Forelimb muscle (tissue), 1 donor: ENCODE measurements at places on chromosomes 6 and 20.

DNA sequence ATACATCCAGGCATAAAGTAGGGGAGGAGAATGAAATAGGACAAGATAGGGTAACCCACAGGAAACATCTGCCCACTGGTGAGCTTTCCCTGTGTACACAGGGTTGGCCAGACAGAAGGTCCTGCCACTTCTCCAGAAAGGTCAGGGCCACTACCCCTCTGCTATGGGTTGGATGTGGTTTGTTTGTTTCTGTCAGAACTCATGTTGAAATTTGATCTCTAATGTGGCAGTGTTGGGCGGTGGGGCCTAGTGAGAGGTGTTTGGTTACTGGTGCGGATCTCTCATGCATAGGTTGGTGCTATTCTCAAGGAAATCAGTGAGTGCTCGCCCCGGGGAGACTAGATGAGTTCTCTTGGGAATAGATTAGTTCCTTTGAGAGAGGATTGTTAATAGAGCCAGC is 15.6 kb upstream of the MAS1 start:
- DNase-seq: no peak

DNA sequence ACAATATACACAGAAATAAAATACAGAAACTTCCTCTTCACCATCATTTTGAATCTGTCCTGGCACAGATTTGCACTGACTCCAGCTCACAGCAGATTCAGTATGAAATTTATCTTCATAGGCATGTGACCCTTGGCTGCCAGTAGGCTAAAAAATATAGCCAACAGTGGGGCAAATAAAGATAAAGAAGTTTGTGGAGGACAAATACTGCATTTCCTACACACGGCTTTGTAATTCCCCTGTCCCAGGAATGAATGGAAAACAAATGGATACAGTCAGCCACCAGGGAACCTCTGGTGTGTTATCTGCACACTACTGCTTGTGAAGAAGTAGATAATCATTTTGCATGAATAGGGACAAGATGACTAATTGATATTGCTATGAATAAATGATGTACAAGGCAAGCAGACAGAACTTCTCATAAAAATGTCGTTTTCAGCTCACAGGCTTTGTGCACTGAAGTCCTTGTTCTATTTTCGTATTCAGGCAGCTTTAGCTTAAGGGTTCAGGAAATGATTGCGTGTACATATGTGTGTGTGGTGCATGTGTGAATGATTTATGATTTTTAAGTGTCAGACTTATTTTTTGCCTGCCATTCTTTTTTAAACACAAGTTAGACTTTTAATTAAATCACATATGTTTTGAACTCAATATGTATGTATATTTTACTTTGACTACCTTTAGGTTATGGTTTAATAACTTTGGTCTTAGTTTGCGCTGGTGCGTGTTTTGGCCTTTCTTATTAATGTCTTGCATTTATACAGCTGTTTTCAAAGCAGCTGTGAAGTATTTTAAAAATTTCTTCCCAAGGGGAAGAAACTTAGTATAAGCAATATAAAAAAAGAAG is 543.8 kb upstream of the JAG1 start:
- no peak for DNase-seq

GRCh38 chr20:47956268-47956995 is 171.2 kb upstream of the SULF2 start:
- peak; percentile 51 for DNase-seq

- no peak for DNase-seq
Observed at GRCh38 chr6:3906846-3907151, 57.6 kb downstream of the FAM50B start.

DNA sequence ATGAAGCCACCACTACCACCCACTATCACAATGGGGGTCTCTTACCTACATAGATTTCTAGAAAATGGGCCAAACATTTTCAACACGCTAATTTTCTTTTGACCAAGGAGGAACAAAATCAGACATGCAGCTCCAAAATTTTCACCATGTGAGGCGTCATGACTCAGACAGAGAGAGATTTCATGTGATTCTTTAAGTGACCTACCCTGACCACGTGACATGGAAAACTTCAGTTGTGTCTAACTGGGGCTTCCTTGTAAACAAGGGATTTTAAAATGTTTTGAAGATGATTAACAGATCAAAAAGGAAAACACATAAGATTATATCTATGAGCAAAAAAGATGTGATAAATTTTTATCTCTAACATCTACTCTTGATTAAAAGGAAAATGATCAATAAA is 199.2 kb downstream of the TBXT start:
- DNase-seq: no peak

- DNase-seq: no peak
Observed at GRCh38 chr6:26556263-26557070, 18.3 kb downstream of the HMGN4 start.

DNA sequence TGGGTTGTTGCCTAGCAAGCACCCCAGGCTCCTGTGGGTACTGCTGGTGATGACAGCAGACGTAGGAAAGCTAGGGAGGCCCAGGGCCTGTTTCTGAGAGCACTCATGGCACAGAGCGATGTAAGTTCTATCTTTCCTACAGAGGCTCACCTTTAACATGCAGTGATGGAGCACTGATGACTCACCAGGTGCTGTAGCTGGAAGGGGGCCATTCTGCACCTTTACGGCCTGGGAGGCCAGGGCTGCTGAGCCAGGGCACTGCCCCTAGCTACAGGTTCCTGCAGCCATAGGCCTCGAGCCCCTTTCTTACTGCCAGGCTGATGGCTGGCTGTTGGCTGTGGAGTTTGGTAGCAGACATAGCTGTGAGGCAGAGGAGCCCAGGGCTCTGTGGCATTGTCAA is 31.1 kb upstream of the GPR6 start:
- DNase-seq: no peak

- DNase-seq: no peak
Observed at GRCh38 chr20:6940876-6941275, 173.4 kb downstream of the BMP2 start.

GRCh38 chr6:130676077-130676772 is 151.0 kb upstream of the SMLR1 start:
- no peak for DNase-seq

DNA sequence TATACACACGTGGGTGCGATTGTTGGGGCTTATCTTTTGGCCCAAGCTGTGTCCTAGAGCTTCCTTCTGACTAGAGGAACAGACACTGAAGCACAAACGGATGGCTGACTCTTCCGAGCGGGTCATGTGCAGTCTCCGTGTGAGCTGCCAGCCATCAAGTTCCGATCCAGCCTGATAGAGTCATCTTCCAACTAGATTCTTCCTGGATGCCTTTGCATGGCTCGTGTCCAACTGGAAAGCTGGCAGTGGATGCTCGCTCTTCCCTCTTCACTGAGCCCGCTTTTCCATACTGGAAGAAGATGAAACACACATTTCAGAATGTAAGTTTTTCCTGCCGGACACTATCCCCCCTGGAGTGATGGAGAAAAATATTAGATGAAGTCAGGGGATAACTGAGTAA is 148.1 kb downstream of the SCML4 start:
- DNase-seq: no peak

DNA sequence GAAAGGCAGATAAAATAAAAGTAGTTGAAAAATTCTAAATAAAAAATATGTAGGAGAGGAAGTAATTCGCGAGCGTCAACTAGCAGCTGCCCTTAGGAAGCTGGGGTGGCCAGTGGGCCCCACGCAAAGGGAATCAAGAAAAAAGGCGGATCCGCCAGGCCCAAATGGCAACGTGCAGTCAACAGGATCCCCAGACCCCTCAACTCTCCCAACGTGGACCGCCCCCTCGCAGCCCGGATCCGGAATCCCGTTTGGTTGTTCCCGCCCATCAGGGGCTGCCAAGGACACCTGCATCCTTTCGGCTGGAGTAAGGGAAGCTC is 296 bp downstream of the DZANK1 start:
- DNase-seq: peak; percentile 65

DNA sequence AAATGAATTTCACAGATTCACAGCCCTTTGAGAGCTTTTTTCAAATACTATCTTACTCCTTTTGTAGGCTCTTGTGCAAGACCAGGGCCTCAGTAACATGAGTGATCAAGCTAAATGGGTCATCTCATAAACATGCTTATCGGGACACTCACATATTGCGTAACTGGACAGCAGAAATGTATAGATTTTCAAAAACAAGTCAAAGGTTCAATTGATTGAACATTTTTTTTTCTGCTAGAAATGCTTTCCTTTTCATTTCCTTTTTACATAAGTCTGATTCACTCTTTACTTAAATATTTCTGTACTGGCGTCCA is 8.7 kb upstream of the SALL4 start:
- no peak for DNase-seq

- DNase-seq: no peak
Observed at GRCh38 chr20:7123457-7123856, 356.0 kb downstream of the BMP2 start.

- DNase-seq: no peak
Observed at GRCh38 chr6:120058410-120058809, 708.8 kb upstream of the MAN1A1 start.

GRCh38 chr6:47822856-47823554 is 41.2 kb downstream of the OPN5 start:
- DNase-seq: no peak

- no peak for DNase-seq
Observed at GRCh38 chr20:64162239-64162910, 1.9 kb upstream of the MYT1 start.

GRCh38 chr6:72975352-72975752 is 249.9 kb downstream of the KHDC1L start:
- DNase-seq: no peak

DNA sequence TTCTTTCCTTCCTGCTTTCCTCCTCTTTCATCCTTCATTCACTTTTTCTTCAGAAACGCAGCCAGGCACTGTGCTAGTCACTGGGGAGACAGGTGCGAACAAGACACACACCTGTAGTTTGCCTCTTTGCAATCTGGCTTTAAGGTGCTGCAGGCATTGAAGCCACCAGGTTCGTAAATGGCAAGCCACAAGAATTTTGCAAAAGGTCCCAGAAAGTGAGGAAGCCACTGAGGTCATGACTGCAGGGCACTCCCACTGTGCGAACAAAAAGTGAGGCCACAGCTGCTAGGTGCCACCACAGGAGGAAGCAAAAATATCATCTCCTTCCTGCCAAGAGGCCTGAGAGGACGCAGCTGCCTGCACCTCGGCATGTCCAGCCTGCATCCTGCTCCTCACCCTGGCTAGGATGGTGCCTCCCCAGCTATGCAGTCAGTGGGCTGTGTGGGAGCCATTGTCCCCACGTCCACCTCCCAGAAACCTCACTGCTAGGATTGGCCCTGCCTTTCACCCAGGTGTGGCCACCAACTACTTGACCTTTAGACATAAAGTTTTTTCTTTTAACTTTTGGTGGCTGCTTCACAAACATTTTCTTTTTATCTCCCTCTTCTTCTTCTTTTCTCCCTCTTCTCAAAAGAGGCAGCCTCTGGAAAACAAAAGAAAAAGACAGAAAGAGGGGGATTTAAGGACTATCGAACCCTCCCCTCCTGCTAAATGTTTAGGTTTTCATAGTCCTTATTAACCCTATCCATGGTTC is 230.8 kb downstream of the BCAS1 start:
- DNase-seq: no peak

- no peak for DNase-seq
Observed at GRCh38 chr6:134177753-134178160, 125.3 kb upstream of the SLC2A12 start.
